ENCODE measurements at places on chromosomes 6 and 20.

DNA sequence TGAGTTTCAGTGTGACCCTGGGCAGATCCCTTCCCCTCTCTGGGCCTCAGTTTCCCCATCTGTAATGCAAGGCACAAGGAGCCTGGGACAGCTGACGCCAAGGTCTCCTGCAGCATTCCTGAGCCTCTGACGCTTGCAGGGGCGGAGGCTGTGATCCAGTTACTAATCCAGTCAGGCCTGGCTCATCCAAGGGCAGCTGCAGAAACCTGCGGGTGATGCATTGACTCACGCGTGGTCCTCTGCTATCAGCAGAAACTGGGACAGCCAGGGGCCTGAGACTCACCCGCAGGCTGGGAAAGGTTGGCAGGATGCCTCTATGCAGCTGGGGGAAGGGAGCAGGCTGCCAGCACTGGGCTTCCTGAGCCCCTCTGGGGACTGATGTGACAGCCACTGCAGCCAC lies 65.0 kb upstream of the SIRPA start:
- no peak for DNase-seq

DNA sequence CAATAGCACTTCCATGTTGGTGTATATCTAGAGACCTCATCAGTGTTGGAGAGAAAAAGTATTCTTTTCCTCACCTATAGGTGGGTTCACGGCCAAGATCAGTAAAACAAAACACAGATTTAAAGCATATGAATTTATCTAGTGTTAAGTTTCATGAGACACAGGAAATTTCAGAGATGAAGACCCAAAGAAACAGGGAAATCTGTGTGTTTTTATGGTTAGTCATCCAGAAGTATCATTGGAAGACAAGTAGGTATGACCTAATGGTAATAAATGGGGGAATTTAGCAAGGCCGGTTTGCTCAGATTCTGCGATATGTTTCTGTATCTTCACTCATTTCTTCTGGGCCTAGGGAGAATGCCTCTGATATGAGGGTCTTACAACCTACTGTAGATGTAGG lies 419.6 kb upstream of the MARCKS start:
- DNase-seq, result no peak

- no peak for DNase-seq
These were observed 78.4 kb downstream of the RNF144B start for GRCh38 chr6:18465410-18466154.

- DNase-seq, result peak; percentile 75
These were observed at the start of gene LRRC1 for GRCh38 chr6:53794720-53795339. TSS of gene LRRC1 (plus strand) at chr6:53795005. CDS start at chr6:53795257, 252 bp downstream.

DNA sequence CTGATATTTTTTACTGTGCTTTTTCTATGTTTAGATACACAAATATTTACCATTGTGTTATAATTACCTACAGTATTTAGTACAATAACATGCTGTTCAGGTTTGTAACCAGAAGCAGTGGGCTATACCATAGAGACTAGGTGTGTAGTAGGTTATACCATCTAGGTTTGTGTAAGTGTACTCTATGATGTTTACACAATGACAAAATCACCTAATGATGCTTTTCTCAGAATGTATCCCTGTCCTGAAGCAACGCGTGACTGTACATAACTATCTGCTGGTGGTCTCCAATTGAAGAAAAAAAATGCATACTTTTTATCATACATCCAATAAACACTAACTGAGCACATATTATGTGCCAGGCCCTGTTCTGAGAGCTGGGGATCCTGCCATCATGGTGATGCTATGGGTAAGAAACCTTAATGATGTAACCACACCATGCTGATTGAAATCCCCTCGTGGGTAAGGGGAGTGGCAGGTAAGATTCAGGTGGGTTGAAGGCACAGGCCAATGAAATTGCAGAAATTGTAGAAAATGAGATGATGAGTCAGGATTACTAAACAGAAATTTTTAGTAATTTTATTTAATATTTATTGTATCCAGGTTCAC lies 76.8 kb downstream of the FYN start:
- DNase-seq, result no peak

GRCh38 chr20:11137688-11138087 lies 463.9 kb upstream of the JAG1 start:
- DNase-seq, result no peak

DNA sequence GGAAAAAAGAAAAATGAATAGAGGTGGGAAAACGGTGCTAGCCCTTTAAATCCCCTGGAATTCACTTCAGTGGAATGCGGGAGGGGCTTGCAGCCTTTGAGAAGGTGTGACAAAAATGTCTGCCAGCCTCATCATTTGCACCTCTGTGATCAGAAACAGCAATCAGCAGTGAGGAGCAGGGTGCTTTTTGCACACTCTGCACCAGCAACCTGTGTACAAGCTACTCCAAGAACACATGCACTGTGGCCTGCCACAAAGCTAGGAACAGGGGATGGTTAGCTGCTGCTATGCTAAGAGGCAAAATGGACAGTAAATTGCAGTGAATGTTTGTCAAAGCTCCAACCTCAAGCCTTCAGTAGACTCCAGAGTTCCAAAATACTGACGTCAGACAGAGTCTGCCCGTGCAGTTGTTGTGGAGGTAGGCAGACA lies 29.7 kb downstream of the GINS1 start:
- DNase-seq, result peak; percentile 38

DNA sequence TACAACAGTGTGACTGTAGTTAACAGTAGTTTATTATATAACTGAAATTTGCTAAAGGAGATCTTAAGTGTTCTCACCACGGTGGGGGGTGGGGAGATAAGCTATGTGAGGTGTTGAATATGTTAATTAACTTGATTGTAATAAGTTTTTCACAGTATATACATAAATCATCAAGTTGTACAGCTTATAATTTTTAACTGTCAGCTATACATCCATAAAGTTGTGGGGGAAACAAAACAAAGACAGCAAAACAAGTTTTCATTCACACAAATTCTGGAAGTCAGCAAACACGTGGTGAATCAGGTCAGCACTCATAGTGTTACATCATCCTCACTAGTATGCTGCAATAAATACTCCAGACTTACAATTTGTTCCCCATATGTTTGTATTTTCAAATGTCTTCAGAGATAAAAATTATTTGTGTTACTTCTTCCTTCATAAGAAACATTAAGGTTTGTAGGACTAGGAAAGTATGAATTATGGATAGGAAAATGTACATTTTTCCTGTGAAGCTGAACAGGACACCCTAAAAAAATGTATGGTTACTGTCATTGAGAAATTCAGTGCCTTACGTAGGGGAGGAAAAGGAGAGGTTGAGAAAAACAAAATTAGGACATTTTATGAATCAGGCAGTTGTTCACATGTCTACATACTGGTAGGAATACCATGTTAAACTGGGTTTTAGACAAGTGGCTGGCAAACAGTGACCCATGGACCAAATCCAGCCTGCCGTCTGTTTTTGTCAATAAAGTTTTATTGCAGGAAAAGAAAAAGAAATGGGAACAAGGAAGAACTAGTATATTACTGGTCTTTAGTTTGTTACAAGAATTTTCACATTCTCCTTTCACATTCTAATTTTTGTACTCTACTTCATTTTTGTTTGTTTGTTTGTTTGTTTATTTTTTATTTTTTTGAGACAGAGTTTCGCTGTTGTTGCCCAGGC lies 6.0 kb downstream of the SUMO4 start:
- no peak for DNase-seq

GRCh38 chr6:35492258-35492973 lies 4.5 kb downstream of the TEAD3 start:
- no peak for DNase-seq

DNA sequence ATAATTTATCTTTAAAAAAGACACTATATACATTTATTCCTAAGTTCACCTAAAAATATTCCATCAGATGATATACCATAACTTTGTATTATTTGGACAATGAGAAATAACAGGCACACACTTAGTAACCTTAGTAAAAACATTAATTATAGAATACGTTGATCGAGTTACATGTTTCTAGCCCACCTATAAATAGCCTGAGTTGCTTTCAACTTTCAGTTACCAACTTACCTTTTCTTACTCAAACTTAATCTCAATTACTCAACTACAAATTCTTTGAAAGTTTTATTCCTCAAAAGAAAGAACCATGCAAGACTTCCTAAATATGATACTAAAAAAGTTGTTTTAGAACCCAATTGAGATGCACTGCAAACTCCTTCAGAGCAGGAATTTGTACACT lies 12.2 kb downstream of the ARHGAP18 start:
- DNase-seq, result no peak

- no peak for DNase-seq
These were observed 71.3 kb downstream of the EFHC1 start for GRCh38 chr6:52491203-52492069.

- no peak for DNase-seq
These were observed 31.3 kb upstream of the PPP1R3G start for GRCh38 chr6:5053864-5054244.

DNA sequence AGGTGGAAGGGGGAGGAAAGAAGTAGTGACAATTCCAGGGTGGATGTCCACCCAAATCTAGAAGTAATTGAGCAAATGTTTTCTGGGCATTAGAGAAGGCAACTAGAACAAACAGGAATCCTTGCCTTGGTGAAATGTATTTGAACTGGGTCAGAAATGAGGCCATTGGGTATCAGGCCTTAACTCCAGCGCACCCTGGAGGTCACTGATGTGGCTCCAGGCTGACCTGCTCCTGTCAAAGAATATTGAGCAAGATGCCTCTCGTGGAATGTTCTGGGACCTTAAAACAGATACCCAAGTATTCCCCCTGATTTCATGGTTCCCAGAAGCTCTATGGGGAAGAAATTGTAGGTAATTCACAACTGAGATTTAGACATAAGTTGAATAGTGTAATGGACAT lies 6.9 kb downstream of the HLA-DPB1 start:
- no peak for DNase-seq

- DNase-seq, result no peak
These were observed 16.6 kb downstream of the B4GALT5 start for GRCh38 chr20:49697071-49697470.

GRCh38 chr6:114735025-114735735 lies 392.4 kb upstream of the HS3ST5 start:
- no peak for DNase-seq

DNA sequence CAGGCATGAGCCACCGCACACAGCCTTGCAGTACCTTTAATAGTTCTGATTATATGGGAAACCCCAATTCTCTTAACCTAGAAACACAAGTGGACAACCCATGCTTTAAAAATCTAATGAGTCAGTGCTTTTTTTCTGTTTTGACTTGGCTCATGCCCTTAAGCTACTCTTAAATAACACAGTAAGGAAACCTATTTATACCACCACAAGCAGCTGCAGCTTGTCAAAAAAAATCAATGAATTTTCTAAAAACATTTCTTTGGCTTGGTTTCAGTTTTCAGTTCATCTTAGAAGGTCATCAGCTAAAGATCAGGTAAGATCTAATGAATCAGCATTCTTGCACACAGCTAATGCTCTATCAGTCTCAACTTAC lies 124.1 kb upstream of the DST start:
- DNase-seq, result no peak

- DNase-seq, result no peak
These were observed 499.3 kb downstream of the CDKAL1 start for GRCh38 chr6:21033575-21034026.

- DNase-seq, result no peak
These were observed 3.6 kb downstream of the HLA-DMB start for GRCh38 chr6:32937230-32937633.

DNA sequence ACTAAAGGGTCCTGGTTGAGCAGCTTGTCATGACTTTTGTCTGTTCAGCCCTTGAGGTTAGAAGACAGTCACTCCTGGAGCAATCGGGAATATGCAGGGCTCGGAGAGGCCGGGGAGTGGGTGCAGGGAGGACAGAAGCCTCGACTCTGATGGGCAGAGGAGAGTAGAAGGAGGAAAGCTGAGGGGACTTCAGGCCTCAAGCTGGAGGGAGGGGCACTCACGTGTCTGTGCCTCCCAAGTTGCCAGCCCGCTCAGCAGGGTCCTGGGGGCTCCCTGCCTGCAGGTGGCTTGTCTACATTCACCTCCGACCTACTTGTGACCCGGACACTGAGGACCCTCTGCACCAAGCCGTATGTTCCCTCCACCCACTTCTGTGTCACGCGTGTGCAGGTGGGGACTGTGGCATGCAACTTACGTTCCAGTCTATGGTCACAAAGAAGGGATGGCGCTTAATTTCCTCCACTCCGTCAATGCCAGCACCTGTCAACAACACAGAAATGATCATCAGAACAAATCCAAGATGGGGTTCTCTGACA lies 86.8 kb upstream of the MPC1 start:
- no peak for DNase-seq

DNA sequence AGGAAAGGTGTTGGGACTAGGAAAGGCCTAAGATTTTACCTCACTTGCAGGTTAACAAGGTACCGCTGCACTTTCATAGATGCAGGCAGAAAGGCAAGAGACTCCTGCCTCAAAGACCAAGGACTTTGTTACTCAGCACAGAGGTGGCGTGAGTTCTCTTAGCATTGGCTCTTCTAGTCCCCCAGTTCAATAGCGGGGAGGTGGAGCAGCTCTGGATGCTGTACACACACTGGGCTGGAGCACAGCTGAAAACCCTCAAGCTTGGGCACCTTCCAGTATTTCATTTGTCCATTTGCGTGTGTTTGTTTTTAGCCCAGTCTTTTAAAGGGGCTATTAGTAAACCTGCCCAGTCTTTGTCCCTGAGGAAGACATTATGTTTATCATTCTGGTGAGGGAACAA lies 345.2 kb downstream of the FARS2 start:
- DNase-seq, result no peak

- no peak for DNase-seq
These were observed 12.7 kb downstream of the FAM110A start for GRCh38 chr20:845941-846893.

GRCh38 chr6:71523548-71523947 lies 234.9 kb downstream of the OGFRL1 start:
- no peak for DNase-seq

DNA sequence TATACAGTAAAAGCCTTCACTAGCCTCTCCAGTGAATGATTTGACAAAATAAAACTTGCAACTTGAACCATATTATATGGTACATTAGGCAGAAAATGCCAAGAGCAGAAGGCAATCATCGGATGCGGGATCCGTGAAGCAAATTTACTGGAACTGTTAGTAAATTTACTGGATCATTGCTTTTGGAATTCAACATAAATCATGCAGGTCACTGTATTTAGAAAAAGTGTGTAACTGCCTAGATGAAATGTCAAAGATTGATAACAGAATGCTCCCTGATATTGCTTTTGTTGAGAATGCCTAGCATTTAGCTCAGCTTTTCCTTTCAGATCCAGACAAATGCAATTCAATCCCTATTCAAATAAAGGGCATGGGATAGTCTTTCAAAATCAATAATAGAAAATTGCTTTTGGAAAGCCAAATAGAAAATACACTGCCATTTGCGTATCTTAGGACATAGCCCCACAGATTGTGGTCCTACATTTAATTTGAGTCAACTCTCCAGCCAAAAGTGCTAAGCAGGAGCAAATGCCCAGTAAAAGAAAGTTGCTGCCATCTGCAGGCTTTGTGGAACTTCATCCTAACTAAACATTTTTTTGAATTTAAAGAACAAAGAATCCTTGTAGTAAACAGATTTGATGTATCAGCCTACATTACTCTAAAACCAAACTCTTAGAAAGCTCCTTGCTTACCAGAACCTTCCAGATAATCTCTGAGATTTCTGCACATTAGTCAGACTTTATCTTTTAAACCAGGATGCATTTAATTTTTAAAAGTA lies 109.5 kb upstream of the HSF2 start:
- DNase-seq, result peak; percentile 20

- no peak for DNase-seq
These were observed 2.1 kb upstream of the LAMA5 start for GRCh38 chr20:62368976-62369814.

All from NT2/D1 (cell line).